T-cell (primary cell): ENCODE measurements at places on chromosomes 7 and 10.

DNA sequence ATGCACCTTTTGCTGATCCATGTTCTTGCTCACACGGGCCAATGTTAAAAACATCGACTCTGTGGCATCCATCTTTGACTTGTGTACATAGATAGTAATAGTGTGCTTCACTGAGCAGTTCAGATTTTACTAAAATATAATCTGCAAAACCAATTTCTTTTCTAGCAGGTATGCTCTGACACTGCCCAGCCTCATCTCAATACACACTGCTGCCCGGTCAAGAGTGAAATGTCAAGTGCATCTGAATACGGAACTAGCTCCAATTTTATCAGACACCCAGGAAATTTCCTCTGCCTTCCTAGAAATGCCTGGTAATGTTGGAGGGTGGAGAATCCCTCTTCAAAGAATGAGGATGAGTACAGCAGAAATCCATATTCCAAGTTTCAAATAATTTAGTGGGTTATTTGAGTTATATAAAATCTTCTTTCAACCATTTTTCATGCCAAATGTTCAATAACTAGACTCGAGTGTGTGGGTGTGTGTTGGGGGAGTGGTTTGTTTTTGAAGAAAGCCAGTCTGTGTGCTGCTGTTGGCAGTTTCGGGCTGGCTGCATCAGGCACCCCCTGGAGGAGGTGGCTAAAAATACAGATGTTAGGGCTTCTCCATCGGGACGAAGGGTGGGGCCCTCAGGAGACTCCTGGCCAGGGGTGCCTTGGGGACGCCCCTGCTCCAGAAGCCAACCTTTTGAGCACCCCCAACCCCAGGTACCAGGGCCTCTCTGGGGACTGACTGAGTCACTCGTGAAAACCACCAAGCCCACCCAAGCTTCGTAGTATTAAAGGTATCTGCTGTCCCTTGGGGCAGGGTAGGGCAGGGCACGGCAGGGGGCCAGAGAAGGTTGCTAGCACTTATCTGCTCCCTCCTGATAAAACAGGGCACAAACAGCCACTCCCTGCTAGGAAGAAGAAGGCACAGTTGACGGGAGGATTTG is 15.4 kb downstream of the CTBP2 start:
- DNase-seq, result no peak

GRCh38 chr10:65708057-65708456 is 1217.8 kb upstream of the LRRTM3 start:
- no peak for DNase-seq

- DNase-seq, result no peak
Measured at GRCh38 chr10:68145705-68146104, 36.4 kb downstream of the MYPN start.

GRCh38 chr10:91761721-91762120 is 36.5 kb upstream of the TNKS2 start:
- no peak for DNase-seq

DNA sequence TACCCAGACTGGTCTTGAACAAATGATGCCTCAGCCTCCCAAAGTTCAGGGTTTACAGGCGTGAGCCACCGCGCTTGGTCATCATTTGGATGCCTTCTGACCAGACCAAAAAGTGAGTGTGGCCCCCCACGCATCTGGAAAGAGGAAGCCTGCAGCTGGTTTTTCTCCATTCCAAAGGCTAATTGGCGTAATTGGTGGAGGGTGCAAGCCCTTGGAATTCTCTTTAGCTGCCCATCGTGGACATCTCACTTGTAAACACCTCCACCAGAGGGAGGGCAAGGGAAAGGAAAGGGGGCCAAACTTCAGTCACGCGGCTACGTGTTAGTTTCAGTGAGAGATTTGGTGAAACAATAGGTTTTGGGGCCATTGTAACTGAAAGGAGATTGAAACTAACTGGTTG is 4.1 kb upstream of the ARHGAP21 start:
- DNase-seq, result no peak

DNA sequence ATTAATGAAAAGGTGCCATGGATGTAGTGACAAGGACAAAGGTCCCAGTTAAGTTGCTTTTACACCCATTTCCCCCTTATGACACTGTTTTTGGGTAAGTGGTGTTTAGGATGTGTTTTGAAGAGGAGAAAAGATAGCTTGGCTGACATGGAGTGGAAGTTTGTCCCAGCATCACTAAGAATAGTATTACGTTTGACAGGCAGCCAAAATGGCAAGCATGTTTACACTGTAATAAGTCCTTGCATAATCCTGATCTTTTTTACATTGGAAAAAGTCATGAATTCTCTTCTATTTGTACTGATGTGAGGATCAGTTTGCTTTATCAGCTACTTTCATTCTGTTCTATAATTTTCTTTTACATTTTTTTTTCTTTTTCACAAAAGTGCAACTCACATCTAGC is 137.8 kb downstream of the CHRM2 start:
- DNase-seq, result no peak

GRCh38 chr7:69067397-69067796 is 530.9 kb upstream of the AUTS2 start:
- DNase-seq, result no peak

- DNase-seq, result no peak
Measured at GRCh38 chr7:80876894-80877414, 41.9 kb downstream of the SEMA3C start.

GRCh38 chr10:96831867-96832720 is at the start of gene LCOR:
Gene LCOR, plus strand, starts transcription at chr10:96832298. Its CDS starts 116,760 bp downstream, at chr10:96949058.
- peak; percentile 81 for DNase-seq

- no peak for DNase-seq
Measured at GRCh38 chr7:104153287-104153686, 54.5 kb downstream of the ORC5 start.

DNA sequence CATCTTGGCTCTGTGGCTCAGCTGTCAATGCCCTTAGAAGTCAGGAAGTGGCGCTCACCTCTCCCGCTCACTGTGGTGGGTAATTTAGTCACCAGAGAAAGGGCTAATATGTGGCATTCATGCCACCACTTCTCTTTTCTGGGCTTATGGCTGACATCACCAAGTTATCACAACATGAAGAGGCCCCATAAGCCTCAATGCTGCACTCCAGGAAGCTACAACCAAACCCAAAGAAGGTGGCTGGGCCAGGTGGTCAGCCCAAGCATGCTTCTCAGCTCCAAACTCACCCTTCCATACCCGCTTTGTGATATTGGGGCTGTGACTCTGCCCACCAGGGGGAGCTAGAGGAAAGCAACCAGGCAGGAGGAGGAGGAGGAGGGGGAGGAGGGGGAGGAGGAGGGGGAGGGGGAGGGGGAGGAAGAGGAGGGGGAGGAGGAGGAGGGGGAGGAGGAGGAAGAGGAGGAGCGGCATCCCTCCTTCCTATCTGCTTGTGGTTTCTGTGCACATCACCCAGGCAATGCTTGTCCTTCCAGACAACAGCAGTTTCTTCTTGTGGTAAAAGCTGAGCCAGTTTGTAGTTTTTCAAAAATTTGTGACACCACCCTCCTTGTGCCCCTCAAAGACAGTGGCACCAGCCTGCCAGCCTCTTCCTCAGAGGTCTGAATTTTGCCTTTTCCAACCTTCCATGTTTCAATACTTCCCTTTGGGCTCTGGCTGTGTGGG is 42.1 kb downstream of the CYP26A1 start:
- DNase-seq, result peak; percentile 73

DNA sequence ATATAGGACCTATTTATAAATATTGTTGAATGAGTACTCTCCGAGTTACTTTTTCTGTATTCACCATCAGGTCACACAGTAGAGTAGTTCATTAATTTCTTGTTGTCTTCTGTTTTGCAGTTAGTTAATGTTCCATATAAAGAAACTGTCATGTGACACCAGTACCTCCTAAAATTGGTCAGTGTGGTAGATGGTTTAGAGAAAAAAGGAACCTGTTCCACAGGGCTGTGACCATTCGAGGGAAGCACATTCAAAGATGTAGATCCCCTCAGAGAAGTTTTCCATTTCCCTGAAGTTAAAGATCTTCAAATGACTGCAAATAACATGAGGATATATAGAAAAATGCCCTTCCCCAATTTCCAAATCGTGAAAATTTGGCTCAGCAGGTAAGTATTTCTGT is 45.7 kb downstream of the PRPF18 start:
- no peak for DNase-seq

- DNase-seq, result no peak
Measured at GRCh38 chr7:40808378-40808942, 673.7 kb downstream of the SUGCT start.

GRCh38 chr10:104043854-104044253 is 41.8 kb downstream of the COL17A1 start:
- no peak for DNase-seq

DNA sequence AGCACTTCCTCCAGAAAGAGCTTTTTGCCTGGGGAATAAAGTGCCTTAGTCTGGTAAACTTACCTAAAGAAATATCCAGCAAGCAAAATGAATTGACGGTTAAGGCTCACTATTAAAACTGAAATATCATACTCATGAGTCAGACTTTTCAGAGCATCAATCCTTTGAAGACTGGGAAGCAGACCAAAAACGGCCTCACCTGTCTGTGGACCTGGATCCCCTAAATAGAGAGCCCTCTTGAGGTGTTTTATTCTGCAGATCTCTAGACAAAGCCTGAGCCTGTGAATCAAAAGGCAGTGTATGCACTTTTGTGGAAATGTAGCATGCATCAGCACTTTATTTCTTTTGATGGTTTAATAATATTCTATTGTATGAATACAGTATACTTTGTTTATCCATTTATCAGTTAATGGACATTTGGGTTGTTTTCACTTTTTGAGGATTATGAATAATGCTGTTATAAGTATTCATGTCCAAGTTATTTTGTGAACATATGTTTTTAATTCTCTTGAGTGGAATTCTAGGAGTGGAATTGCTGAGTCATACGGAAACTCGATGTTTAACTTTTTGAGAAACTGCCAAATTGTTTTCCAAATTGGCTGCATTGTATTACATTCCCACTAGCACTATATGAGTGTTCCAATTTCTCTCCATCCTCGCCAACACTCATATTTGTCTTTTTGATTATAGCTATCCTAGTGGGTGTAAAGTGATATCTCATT is 449.0 kb upstream of the IGFBP3 start:
- DNase-seq, result no peak

DNA sequence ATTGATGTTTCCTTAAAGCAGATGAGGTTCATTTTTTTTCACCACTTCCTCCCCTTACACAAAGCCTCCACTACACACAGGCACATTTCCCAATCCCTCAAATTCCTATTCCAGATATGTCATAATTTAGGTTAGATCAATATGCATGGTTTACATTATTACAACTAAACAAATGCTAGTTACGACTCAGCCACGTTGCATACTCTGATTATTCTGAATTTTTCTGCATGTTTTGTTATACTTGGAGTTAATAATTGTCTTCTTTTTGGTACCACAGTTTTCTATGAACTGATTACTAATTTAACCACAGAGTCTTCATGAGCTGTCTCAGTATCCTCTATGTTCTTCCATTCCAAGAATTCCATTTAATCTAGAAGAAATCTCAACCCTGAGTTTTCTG is 4.4 kb upstream of the BICC1 start:
- DNase-seq, result no peak

DNA sequence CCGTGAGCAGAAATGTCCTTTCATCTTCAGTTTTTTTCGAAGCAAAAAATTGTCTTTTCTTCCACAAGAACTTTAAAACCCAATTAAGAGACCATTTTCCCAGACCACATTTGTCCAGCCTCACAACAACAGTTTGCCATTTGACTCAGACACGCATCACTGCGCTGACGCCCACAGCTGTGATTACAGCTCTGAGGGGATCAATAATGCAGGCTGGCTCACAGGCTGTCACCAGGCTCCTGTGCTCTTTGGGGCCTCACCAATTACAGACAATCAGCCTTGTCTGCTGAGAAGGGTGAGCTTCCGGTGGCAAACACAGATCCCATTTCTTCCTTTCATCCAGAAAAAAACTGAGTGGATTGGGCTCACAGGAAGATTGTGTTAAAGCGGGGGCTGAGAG is 33.3 kb downstream of the DDC start:
- DNase-seq, result no peak
